ENCODE measurements at places on chromosomes 4 and X.

GRCh38 chrX:8688776-8689175 lies 43.2 kb downstream of the ANOS1 start:
- DNase-seq: peak; percentile 33

GRCh38 chrX:132718431-132718958 lies 229.7 kb upstream of the MBNL3 start:
- no peak for DNase-seq

DNA sequence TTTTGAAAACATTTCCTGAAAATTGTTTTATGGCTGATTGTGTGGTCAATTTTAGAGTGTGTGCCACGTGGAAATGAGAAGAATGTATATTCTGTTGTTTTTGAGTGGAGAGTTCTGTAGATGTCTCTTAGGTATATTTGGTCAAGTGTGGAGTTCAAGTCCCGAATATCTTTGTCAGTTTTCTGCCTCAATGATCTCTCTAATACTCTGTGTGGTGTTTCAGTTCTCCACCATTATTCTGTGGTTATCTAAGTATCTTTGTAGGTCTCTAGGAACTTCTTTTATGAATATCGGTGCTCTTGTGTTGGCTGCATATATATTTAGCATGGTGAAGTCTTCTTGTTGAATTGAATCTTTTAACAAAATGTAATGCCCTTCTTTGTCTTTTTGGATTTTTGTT lies 113.3 kb downstream of the LINC00632 start:
- DNase-seq: no peak

GRCh38 chr4:110104661-110105060 lies 93.8 kb downstream of the ELOVL6 start:
- peak; percentile 72 for DNase-seq

GRCh38 chr4:19298998-19299397 lies 952.7 kb upstream of the SLIT2 start:
- DNase-seq: no peak

- no peak for DNase-seq
These were observed 148.3 kb upstream of the ANXA10 start for GRCh38 chr4:167943872-167944505.

DNA sequence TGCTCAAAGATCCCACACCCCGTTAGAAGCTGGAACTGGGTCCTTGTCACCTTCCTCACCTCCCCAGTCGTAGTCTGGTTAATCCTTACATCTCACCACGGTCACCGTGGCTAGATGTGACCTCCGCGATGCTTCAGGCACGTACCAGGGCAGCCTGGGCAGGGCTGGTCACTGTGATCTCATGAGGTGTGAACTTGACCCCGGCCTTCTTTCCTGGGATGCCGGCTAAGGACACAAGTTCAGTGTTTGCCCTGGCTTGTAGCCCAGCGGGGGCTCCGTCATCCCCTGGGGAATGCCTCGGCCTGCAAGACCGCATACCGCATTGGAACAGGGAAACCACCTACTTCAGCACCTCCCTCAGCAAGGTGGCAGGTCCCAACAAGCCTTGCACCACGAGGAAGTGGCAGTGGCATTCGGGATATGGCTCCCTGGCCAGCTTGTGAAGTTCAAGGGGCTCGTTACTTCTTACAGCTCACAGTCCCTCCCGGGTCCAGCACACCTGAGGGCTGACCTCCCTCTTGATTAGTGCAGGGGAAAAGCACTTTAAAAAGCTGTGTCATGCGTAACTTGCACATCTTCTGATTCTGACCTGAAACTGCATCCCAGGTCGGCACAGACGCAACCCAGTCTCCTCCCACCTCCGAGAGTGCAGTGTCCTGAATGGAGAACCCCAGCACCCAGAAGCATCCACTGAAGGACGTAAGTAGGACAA lies 25.9 kb downstream of the NOP14 start:
- DNase-seq: no peak

GRCh38 chr4:145847764-145848163 lies 90.9 kb downstream of the ZNF827 start:
- no peak for DNase-seq

Measured in NCI-H69 (cell line).